Stimulated activated CD4-positive, alpha-beta T cell treated with anti-CD3 and anti-CD28 coated beads, TNF-alpha, amount 100 ng/mL, for 4 hours (primary cell): ENCODE measurements at places on chromosomes 12 and 14.

- DNase-seq = no peak
Measured at GRCh38 chr12:21940549-21941505, at the start of gene ABCC9. Gene ABCC9, minus strand, starts transcription at chr12:21941426. Its CDS starts 4,752 bp downstream, at chr12:21936674.

- DNase-seq = no peak
Measured at GRCh38 chr12:8127138-8127537, 3.7 kb downstream of the CLEC4A start.

DNA sequence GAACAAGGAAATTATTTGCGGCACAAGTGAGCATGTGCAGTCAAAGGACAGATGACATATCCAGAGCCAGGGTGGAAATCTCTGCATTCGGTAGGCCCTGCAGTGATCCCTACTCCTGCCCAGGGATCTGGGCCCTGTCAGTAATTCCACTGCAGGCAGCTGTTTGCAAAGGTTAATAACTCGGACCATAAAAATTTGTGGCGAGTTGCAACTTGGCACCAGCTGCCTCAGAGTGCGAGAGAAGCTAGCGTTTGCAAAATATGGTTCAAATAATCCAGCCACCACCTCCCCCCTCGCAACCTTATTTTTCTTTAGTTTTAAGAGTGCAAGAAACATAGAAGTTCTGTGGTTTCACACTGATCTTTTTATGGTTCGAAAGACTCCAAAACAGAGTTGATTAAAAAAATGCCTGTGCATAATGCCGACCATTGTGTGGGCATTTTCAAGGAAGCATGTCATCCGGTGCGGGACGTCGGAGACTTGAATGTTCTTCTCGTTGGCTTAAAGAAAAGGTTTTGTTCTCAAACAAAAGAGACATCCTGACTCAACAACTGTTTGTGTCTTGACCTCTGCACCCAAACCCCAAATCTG, 224.5 kb downstream of the BCL11B start:
- no peak for DNase-seq

DNA sequence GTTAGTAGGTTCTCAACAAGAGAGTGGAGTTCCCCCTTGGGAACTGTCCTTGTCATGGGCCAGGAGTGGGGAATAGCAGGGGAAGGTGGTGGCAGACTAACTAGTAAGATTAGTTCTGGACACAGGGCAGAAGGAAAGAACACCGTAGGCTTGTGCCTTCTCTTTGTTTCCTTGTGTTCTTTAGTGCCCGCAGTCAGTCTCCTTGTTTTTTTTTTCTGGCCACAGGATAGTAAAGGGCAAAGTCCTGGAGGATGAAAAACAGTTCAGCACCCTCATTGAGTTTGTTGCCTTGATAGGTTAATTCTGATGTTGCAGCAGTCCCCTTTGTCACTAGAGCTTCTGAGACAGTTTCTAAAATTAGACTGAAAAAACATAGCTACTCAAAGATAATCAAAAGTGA, 8.4 kb downstream of the PEX5 start:
- DNase-seq = no peak

DNA sequence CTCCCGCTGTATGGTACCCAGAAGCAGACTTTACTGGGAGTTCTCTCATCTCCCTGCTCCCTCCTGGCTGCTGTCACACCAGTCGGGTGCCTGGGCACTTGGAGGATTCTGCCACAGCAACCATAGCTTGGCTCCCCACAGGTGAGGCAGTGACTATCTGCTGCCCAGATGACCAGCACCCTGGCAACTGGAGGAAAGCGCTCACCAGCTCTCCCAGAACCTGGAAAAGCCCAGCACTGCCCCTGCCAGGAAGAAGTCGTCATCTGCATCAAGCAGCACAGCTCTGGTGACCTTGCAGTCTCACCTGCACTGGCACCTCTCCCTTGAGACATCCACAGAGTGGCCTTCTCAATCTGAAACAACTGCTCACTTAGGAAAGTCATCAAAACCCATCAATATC, 31.9 kb upstream of the TC2N start:
- no peak for DNase-seq

DNA sequence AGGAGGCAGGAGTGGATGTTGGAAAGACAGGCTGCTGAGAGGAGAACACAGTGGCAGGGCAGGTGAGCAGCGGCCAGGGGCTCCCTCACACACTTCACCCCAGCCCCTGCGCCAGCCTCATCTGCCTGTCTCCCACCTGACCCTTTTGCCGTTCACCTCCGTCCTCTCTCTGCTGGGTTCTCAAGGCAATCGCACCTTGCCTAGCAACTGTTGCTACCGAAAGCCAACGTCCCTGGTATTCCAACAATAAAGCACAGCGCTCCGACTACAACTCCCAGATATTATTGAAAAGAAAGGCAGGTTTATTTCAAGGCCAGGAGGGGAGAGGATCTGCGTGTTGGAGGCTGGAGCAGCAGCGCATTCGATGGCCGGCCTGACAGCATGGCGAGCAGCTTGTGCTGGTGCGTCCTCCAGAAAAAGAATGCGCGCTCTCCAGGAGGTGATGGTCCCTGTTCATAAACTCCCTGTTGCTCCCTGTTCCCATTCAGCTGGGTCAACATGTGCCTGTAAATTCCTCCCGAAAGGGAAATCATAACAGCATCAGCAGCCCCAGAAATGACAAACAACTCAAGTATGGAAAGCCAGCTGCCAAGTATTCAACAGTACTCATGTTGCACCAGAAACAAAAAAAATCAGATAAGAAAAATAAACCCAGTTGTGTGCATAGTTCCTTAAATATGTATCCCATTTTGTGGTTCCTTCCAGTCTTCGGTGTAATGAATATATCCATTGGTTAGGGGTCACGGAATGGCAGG, 153.0 kb upstream of the DIO3 start:
- no peak for DNase-seq

GRCh38 chr12:9797722-9798619, 29.3 kb upstream of the KLRF1 start:
- DNase-seq = no peak

DNA sequence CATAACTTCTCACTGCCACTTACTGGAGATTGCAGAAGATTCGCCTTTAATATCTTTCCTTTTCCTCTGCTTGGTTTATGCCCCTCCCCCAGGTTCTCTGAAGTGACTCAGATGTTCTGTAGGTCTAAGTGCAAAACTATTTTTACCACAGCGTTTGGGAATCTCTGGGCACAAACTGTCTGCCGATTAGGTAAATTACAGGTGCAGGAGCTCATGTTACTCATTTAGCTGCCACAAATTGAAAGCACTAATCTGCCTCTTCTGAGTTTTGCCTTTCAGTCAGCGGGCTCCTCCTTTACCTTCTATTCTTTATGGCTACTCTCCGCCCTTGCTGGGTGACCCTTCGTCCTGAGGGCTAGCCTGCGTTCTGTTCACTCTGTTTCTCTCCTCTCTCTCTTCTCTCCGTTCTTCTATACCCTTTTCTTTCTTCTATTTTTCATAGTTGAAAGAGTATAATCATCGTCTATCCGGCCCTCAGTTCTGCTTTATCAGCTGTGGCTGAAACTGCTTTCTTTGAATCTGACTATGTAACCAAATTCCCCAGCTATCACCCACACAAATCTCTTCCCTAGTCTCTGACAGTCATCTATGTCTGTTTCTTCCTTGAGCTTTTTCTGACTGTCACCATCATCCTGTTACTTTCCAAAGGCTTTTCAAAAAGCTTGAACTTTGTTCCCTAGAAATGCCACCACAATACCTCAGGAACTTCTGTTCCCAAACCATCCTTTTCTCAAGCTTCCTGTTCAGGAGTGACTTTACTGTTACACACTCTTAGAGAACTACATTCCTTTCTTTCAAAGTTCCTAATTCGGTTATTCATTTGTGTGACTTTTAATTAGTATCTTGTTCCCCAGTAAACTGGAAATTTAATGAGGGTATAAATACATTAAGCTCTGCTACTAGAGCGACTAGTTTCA, 4.3 kb upstream of the MYF6 start:
- DNase-seq = no peak

DNA sequence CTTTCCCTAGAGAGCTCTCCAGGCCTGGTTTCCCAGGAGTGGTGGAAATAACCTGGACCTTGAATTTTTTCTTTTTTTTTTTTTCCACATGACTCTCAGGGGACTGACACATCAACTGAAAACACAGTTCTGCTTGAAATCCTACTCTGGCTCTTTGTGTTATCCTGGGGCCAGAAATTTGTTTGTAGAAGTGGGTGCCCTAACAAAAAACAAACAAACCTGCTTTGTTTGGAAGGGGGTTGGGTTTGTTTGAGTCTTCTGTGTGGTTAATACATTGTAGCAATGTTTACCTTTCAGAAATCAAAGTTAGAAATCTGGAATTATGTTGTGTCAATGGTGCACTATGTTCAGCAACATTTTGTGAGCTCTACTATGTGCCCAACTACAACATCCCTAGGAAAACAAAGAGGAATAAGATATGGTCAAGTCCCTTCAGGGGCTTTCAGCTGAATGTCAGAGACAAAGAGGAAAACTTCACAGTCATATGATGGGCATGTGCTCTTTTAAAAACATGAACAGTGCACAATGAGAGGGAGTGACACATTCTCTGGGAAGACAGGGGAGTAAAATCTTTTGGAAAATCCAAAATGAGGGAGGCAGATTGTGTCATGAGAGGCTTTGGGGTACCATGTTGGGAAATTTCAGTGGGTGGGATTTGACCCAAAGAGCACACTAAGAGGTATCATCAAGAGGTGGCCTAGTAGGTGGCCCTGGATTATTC, 1.5 kb upstream of the IGF1 start:
- DNase-seq = no peak

DNA sequence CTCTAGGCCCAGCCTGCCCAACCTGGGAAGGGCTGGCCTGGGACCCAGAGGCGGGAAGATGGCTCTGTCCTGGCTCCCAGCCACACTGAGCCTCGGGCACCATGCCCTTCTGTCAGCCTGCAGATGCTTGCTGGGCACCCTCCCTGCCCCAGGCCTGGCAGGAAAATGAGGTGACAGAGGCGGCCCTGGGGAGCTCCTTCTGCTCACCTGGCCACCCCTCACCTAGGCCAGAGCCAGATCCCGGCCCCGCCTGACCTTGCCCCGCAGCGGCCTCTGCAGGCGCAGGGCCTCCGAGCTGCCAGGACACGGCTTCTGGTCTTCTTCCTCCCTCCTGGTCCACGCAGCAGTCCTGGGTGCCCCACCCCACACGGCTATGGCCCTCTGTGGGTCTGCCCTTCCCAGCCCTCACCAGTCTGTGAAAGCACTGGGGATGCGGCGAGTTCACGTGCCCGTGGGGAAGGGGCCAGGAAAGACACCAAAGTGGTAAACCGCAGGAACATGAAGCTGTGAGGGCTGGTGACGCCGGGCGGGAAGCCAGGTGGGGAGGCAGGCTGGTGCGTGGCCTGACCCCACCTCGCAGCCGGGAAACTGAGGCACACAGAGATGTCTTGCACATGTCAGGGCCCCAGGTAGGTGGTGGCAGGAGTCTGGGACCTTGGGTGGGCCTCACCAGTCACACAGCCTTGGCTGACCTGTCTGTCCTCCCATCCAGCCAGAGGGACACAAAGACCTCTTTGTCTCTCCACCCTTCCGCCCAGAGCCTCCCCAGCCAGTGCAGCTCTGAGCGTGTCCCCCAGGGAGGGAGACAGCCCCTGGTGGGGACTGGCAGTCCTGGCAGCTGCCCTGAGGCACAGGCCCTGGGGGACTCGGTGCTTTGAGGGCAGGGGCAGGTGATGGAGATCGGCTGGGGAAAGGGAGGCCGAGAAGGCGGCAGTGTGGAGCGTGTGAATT, 12.8 kb downstream of the BAG5 start:
- no peak for DNase-seq

DNA sequence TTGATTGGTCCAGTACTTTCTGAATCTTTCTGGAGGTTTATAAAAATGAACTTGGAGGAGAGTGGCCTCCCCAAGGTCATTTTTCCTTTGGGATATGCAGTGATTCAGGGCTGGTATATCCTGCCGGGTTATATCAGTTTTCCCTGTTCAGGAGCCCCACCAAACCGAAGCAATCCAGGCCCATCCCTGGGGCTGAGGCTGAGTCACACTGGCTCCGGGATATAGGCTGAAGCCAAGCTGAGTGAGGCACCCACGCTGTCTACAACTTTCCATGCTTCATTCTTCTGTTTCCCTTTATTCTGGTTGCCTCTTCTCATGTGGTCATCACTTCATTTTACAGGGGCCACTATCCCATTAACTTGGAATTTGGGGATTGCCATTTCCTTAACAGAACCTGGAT, 3.4 kb downstream of the SSPN start:
- no peak for DNase-seq

- no peak for DNase-seq
Measured at GRCh38 chr12:118377021-118377883, 897 bp downstream of the SUDS3 start.

GRCh38 chr12:62581288-62582064, 114.8 kb downstream of the MON2 start:
- no peak for DNase-seq
